ENCODE measurements at places on chromosomes 11 and 22. TPM values are rescaled to one million over a fixed set of nuclear protein-coding genes. Genes with fewer than 3 reads are reported as not detected.

DNA sequence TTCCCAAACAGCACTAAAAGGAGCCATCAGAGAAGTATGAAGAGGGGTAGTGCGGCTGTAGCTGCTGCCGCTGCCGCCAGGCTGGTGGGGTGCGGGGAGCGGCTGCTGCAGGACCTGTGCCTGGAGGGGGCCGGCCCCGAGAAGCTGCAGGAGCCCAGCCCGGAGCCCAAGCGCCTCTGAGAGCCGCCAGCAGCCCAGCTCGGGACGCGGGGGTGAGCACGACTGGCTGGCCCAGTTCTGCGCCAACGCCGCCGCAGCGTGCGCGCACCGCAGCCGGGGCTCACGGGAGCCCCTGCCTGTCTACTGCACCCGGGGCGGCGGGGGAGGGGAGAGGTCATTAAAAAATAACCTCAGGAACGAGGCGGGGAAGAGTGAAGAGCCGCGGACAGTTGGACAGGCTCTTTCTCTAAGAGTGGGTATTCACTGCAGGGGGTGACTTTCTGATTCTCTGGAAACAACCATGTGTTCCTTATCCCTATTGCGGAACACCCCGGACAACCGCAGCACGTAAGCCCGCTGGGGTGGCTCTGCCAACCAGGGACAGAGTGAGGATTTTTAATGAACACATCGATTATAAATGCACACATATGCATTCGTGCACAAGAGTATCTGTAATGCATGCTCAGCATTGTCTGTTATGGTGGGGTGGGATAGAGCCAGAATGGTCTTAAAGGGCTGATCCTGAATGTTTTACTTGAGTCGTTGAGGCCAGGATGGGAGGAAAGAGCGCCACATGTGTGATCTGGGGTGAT is 453 bp downstream of the GAS2 start:
- no peak for DNase-seq

DNA sequence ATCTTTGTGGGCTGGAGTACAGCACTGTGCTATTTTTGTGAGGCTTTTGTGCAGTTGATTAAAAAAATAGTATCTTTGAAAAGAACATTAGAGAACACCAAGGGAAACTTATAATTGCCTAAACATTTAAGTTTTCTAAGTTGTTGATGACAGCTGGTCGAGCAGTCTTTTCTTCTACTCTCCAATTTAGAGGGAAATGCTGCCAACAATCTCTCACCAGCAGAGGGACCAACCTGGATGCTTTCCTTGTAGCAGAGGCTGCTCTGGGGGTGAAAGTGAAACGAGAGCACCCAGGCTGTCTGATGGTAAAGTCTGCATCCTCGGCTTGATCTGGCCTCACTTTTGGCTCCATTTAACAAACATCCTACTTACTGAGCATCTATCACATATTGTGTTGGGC is 1286.5 kb upstream of the TENM4 start:
- DNase-seq, result no peak

GRCh38 chr11:37841016-37841415 is 1243.0 kb upstream of the RAG2 start:
- no peak for DNase-seq

GRCh38 chr11:113110046-113110445 is 148.8 kb downstream of the NCAM1 start:
- no peak for DNase-seq

Gene PNPLA5
- total RNA-seq, result not detected

GRCh38 chr11:16791191-16791961 is 52.9 kb downstream of the C11orf58 start:
- DNase-seq, result no peak

Gene IGLL1
- not detected for total RNA-seq

DNA sequence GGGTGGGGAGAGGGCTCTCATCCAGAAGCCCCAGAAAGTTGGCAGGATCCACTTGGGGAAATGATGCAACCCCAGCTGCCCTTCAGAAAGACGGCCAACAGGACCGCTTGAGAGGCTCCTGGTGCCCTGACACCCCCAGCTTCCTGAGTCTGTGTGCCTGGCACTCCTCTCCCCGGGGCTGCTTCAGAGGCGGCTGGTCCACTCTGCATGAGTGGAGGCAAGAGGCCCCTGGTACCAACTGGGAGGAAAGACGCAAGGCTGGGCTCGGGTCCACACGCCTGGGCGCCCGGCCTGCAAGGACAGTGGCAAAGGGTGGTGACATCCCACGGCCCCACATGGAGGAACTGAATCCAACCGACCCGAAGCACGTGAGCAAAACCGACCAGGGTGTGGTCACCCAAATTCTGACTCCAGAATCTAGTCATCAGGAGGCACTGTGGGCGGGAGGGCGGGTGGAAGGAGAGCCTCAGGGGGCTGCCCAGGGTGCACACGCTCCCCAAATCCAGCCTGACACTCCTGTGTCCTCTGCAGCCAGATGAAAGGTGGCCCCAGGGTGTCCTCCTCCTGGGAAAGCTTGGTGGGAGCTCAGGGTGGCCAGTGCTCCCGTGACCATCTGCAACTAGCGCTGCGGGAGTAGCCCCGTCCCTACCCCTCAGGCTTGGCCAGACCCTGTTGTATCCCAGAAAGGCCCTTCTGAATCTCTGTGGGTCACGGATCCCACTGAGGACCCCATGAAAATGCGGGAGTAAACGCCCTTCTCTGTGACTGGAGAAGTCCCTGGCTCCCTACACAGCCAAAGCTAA is 3.7 kb downstream of the RNH1 start:
- DNase-seq, result no peak

DNA sequence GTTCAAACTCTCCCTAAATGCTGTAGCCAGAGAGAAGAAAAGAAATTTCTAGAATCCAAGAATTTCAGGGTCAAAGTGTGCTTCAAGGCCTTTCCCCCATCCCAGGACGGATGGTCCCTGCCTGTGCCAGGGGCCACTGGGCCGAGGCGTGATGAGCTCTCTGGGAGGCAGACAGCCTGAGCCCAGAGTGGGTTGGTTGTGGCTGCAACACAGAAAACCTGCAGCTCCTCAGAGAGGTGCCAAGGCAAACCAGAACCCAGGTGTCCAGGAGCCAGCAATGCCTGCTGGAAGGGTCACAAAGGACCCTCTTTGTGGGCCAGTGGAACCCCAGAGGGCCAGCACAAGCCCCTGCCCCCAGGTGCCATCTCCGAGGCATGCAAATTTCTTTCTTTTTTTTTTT is 2.6 kb upstream of the APOL6 start:
- DNase-seq, result no peak

Measured in activated B cell treated with CpG ODN at 0.5 μM for 24 hours (primary cell).